ENCODE measurements at places on chromosomes 2 and 18. TPM values are rescaled to one million over a fixed set of nuclear protein-coding genes. Genes with fewer than 3 reads are reported as not detected.

DNA sequence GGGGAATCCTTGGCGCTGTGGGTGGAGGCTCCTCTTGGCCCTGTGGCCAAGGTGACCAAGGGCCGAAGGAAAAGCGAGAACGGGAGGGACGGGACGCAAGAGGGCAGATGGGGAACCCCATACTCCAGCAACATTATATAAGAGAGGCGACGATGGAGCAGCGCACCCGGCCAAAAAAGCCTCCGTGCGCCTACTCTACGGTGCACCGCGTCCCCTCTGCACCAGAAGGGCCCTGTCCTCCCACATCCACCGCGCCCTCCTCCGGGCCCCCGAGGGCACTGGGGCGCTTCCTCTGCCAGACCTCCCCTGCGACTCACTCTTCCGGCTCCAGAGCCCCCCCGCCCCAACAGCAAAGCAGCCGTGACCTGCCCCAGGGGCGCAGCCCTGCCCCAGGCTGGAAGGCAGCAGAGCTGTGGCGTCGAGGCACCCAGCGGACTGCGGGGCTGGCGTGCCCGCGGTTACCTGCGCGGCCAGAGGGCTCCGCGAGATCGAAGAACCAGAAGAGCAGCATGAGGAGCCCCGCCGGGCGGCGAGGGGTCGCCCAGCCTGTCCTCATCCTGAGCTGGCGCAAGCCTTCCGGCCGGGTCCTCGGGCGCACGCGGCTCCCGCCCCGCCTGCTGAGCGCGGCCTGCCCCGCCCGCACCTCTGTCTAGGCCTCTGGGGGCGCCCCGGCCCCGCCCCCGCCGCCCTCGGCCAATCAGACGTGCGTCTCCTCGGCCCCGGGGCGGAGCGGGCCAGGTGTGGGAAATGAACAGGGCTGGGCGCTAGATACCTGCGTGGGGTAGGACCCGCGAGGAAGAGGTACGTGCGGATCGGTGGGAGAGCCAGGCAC is 106.3 kb upstream of the CD302 start:
- no peak within 1 kb of the TSS for H3K27ac ChIP-seq
- no peaks in the 10 kb centered on the region for H3K4me1 ChIP-seq
- DNase-seq, result no peak
- peak within 1 kb of the TSS; percentile 19 for H3K4me3 ChIP-seq

DNA sequence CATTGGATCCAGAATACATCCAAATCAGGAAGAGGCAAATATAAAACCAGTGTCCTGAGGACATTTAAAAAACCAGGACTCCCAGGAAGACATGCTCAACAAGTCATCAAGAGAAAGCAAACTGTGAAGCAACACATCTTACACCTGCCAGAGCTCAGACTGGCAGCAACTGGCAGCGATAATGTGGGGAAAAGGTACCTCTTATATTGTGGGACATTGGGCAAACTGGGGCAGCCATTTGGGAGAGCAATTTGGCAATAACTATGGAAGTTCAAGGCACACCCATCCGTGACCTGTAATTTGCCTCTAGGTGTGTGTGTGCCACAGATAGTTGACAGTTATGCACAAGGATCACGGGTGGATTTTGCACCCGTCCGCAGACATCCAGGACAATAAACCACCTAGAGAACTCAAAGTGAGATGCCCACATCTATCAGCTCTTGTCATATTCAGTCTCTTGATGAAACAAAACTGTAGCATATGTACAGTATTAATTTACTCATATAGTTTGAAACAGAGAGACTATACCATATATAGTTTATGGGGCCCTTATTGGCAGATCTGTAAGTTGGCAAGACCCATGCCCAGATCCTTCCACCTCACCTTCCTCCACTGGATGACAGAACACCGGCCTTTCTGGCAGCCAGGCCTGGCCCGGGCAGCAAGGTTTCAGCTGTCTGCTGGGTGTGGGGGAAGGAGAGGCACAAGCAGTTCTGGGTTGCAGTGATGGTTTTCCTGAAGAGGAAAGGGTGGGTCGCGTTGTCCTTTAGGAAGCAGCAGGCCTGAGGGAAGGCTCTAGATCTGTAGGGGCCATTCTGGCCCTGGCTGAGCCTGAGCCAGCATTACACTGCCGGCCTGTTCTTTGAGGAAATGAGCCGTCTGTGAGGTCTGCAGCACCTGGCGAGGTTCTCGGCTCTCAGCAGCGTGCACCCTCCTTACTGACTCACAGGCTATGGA is 18.8 kb downstream of the HJURP start:
- no peaks in the 10 kb centered on the region for H3K27me3 ChIP-seq
- no peak for DNase-seq
- H3K4me3 ChIP-seq, result no peak overlapping the region
- H3K27ac ChIP-seq, result peak overlapping the region; percentile 58
- peaks cover 46% of the 10 kb centered on the region for H3K4me1 ChIP-seq

- no peaks in the 10 kb centered on the region for H3K4me1 ChIP-seq
- H3K36me3 ChIP-seq, result no peaks in the 10 kb centered on the region
- H3K4me3 ChIP-seq, result no peak overlapping the region
- no peak overlapping the region for H3K27ac ChIP-seq
- H3K27me3 ChIP-seq, result no peaks in the 10 kb centered on the region
These were observed 3.8 kb downstream of the CD28 start for GRCh38 chr2:203710226-203710625.

GRCh38 chr2:66156171-66156570 is 278.8 kb upstream of the MEIS1 start:
- no peak overlapping the region for H3K4me3 ChIP-seq
- 0 out of 2 replicates have a peak, but pooled peaks cover 5% of the 10 kb centered on the region for H3K27me3 ChIP-seq
- H3K36me3 ChIP-seq, result no peaks in the 10 kb centered on the region

DNA sequence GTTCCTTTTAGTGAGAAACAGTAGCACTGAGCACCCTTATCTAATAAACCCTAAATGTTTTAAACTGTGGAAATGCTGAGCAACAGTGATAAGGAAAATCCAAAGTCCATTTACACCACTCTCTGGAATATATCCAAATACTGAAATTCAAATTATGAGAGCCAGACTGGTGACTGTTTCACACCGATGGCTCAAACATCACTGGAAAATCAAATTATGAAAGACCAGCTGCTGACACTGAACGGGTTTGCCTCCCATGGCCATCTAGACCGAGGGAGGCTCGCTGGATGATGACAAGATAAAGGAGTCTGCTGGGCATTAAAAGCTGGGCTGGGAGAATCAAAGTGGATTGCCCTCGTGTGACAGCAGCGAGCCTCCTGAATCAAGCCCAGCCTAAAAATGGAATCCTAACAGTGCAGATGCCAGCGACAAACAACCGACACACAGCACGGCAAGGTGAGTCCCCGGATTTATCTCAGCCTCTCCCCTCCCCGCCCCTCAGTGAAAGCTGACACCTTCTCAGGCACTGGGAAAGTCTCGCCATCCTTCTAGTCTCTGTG is 30.3 kb downstream of the SERPINE2 start:
- H3K4me3 ChIP-seq, result no peak overlapping the region
- no peak overlapping the region for H3K27ac ChIP-seq
- H3K36me3 ChIP-seq, result no peaks in the 10 kb centered on the region
- no peaks in the 10 kb centered on the region for H3K4me1 ChIP-seq
- no peak for DNase-seq

- H3K4me3 ChIP-seq, result no peak overlapping the region
- no peak for DNase-seq
- H3K27ac ChIP-seq, result no peak overlapping the region
- no peaks in the 10 kb centered on the region for H3K36me3 ChIP-seq
- no peaks in the 10 kb centered on the region for H3K4me1 ChIP-seq
- no peaks in the 10 kb centered on the region for H3K27me3 ChIP-seq
These were observed 21.2 kb downstream of the QPCT start for GRCh38 chr2:37365669-37366068.

GRCh38 chr2:100748673-100749072 is 71.3 kb upstream of the NPAS2 start:
- no peak overlapping the region for H3K27ac ChIP-seq
- no peaks in the 10 kb centered on the region for H3K27me3 ChIP-seq
- H3K4me1 ChIP-seq, result peaks cover 21% of the 10 kb centered on the region
- H3K36me3 ChIP-seq, result no peaks in the 10 kb centered on the region
- no peak for DNase-seq
- no peak overlapping the region for H3K4me3 ChIP-seq

GRCh38 chr2:27796791-27797765 is 25.6 kb downstream of the MRPL33 start:
- H3K4me1 ChIP-seq, result no peaks in the 10 kb centered on the region
- H3K27ac ChIP-seq, result no peak overlapping the region
- H3K4me3 ChIP-seq, result no peak overlapping the region

DNA sequence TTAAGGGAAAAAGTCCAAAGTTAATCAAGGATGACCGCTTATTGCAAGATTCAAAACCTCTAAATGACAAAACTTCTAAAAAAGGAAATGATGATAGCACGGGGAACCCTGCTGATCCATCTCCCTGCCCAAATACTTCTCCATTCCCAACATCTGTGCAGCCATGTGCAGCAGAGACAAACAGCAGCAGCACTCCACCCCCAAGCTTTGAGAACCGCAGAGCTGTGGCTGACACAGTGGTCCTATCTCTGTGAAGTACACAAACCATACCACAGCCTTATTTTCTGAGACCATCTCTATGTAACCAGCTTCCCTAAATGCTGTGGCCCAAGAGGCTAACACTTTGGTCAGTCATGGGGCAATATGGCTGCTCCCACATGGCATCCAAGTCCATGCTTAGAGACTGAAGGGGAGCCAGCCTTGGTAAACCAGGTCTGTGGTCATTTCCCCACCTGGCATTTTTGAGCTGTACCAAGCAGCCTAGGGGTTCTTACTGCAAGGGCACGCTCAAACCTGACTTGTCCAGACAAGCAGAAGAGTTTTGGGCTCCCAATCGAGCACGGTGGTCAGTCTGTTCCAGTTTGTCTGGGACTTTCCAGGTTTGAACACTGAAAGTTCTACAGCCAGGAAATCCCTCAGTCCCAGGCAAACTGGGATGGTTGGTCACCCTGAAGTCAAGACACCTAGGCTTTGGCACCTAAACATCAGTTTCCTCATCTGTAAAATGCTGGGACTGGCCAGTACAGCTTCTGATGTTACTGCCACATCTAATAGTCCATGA is 17.1 kb upstream of the NFE2L2 start:
- H3K4me3 ChIP-seq, result no peak overlapping the region
- H3K27me3 ChIP-seq, result no peaks in the 10 kb centered on the region
- H3K4me1 ChIP-seq, result peaks cover 10% of the 10 kb centered on the region
- H3K36me3 ChIP-seq, result no peaks in the 10 kb centered on the region

- no peaks in the 10 kb centered on the region for H3K27me3 ChIP-seq
- DNase-seq, result no peak
- no peak overlapping the region for H3K4me3 ChIP-seq
- no peaks in the 10 kb centered on the region for H3K36me3 ChIP-seq
These were observed 145.0 kb downstream of the TMX3 start for GRCh38 chr18:68569936-68570335.

GRCh38 chr2:238854699-238855229 is 6.9 kb downstream of the TWIST2 start:
- no peak overlapping the region for H3K27ac ChIP-seq
- no peaks in the 10 kb centered on the region for H3K36me3 ChIP-seq
- H3K4me1 ChIP-seq, result peaks cover 7% of the 10 kb centered on the region

DNA sequence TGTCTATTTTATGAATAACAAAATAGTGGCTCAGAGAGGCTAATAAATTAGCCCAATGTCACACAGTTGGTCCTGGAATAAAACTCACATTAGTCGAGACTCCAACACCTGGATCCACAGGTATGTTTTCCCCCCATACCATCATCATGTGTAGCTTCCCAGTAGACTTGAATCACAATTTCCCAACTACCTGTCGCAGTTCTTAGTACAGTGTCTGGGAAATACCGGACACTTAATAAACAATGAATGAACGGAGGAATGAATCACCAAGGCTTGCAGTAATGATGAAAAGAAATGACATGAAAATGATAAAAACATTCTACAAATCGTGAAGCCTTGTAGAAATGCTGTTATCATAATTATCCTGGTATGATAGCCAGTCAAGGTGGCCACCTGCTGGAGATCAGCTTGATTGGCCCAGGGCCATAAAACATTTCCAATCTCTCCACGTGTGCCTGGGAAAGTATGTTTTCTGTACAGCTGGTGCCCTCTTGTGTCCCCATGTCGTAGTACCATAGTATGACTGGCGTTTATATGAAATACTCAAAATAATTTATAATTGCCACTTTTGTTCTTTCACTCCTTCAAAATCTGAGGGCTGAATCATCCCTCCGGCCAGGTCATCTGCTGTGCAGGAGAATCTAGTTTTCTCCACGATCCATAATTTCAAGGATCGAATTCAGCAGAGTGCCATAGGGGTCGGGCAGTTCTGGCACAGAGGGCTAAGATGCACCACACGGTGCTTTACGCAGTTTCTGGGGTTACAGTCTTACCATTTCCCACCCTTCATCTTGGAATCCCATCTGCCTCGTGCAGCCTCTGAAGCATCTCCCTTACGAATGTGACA is 95.4 kb downstream of the LAMA1 start:
- no peak overlapping the region for H3K27ac ChIP-seq
- peak; percentile 75 for DNase-seq
- no peaks in the 10 kb centered on the region for H3K4me1 ChIP-seq
- H3K27me3 ChIP-seq, result no peaks in the 10 kb centered on the region

- peak; percentile 95 for DNase-seq
- H3K4me3 ChIP-seq, result peak overlapping the region; percentile 62
- no peaks in the 10 kb centered on the region for H3K27me3 ChIP-seq
- peaks cover 95% of the 10 kb centered on the region for H3K4me1 ChIP-seq
These were observed 141.0 kb downstream of the RPIA start for GRCh38 chr2:88832311-88832991.

DNA sequence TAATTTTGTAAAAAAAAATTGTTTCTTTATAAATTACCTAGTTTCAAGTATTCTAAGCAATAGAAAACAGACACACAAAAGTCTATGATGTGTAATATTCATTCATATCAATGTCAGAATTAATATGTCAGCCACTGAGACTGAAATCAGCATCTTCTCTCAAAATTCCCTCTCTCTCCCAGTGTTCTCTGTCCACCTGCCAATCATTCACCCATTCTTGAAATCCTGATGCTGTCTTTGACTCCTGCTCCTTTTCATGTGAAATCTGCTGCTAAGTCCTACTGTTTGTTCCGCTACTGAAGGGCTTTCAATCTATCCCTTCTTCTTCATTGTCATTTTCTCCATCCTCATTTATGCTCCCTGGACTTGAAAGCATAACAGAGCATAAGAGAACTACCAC is 257.9 kb downstream of the SATB2 start:
- H3K27me3 ChIP-seq, result no peaks in the 10 kb centered on the region
- no peak overlapping the region for H3K4me3 ChIP-seq
- DNase-seq, result no peak
- H3K27ac ChIP-seq, result no peak overlapping the region
- H3K4me1 ChIP-seq, result no peaks in the 10 kb centered on the region

GRCh38 chr2:237320801-237321560 is 93.0 kb downstream of the COL6A3 start:
- no peak overlapping the region for H3K4me3 ChIP-seq

Gene ANKRD36
- total RNA-seq, result 84.2 TPM

Gene CACNB4
- total RNA-seq, result 0.22 TPM

Gene FOXD4L1
- 0.72 TPM for total RNA-seq

Gene TFPI
- total RNA-seq, result not detected

Gene ERICH2
- total RNA-seq, result not detected
